ENCODE measurements at places on chromosomes 6 and 20.

DNA sequence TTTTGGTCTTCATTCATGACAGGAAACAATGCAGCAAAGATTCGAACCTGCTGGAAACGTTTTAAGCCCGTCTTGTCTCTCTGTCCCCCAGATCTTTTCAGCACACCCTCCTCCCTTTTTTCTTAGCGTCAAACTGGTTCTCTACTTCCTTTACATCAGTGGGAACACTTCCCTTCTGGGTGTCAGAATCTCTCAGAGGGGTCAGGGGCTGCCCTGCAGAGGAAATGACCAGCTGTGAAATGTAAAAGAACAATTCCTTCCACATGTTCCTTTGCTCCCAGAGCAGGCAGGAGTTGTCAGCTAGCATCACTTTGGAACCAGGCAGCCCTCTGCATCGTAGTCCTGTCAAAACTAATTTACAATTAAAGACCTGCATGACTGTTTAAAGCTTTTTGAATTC is 619.0 kb downstream of the TFAP2A start:
- no peak for DNase-seq

GRCh38 chr6:168959696-168960095 is 293.9 kb downstream of the THBS2 start:
- no peak for DNase-seq

DNA sequence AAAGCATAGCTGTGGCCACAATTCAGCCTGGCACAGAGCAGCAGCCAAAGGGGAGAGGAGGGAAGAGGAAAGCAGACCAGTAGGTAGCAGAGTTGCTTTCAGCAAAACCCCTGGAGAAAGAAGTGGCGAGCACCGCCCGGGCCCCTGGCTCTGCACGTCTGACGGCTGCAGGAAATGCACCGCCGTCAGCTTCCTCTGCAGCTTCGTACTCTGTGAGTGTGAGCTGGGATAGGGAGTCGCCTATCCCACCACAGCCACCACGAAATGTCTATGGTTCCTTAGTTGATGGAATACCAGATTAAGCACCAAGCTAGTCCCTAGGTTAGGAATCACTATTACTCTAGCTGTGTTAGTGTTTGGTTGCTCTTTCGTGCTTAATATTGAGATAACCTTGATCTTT is 79.9 kb upstream of the NAA20 start:
- DNase-seq: no peak

DNA sequence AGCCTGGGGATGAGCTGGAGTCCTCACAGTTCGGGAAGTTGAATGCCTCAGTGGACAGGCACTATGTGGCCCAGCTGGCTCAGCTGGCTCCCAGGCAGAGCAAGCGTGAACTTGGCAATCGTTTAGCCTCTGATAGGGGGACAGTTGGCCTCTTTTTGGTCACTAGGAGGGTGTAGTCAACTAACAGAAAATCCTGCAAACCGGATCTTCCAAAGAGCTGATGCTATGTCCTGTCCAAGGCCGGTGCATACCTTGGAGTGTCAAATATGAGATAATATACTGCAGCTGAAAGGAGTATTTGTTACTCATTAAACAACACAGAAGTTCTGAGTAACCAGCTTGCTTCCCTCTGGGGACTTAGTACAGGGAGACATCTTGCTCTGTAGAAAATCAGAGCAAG is 126.2 kb upstream of the EXOC2 start:
- DNase-seq: no peak

- DNase-seq: no peak
These were observed 26.8 kb downstream of the RALGAPA2 start for GRCh38 chr20:20685635-20686034.

All from HFF-Myc (cell line).